ENCODE measurements at places on chromosomes 16 and 17.
A peak's percentile ranks its signal among the peaks of the same experiment; 100 is the strongest.

DNA sequence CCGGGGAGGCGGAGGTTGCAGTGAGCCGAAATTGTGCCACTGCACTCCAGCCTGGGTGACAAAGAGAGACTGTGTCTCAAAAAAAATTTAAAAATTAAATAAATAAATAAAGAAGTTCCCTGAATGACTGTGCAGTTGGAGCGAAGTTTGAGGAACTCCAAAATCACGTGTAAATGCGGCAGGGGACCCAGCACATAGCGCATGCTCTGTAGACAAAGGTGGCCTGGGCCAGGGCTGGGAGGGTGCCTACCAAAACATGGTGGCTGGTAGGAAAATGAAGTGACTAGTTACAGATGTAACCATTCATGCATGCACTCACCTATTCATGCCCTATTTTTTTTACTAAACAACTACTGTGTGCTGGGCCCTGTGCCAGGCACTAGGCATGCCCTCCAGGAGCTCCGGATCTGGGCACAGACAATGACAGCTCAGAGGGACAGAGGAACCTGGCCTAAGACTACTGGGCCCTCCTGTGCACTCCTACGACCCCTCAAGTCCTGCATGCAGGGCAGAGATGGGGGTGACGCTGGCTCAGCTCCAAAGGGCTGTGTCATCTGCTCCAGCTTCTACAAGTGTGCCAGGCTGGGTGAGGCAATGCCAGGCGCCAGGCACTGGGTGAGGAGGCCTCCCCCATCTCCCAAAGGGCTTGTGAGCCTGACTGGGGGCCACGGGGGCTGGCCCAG is 65.3 kb downstream of the RMI2 start:
- no peak for DNase-seq

DNA sequence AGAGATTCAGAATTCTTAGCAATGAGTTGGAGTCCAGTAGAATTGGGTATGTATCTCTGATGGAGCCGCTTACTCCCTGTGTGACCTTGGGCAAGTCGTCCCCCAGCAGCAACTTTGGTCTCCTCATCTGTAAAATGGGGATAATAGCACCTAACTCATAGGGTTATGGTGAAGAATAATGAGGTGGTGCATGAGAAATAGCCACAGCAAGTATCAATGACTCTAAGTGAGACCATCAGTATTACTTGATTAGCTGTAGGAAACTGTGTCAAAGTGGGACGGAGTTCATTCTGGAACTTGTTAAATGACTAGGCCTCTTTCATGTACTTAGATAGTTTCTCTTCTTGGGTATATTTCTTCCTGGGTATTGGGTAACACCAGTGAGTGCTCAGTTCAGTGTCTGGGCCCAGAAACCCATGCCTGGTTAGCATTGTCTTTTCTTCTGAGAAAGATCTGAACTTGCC is 6.4 kb downstream of the PRKCB start:
- DNase-seq, result peak; percentile 62

DNA sequence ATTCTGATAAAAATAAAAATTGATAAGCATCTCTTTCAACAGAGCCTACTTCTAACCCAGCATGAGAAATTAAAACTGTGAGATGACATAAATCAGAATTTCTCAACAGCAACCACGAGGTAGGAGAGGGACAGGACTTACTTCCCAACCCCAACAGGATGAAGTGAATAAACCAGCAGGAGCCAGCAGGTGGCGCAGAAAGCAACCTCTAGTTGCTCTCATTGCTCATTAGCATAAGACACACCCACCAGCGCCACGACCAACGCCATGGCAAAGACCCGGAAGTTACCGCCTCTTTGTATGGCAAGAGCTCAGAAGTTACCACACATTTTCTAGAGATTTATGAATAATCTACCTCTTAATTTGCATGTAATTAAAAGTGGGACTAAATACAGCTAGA is 189.4 kb upstream of the CDH8 start:
- DNase-seq, result peak; percentile 47

DNA sequence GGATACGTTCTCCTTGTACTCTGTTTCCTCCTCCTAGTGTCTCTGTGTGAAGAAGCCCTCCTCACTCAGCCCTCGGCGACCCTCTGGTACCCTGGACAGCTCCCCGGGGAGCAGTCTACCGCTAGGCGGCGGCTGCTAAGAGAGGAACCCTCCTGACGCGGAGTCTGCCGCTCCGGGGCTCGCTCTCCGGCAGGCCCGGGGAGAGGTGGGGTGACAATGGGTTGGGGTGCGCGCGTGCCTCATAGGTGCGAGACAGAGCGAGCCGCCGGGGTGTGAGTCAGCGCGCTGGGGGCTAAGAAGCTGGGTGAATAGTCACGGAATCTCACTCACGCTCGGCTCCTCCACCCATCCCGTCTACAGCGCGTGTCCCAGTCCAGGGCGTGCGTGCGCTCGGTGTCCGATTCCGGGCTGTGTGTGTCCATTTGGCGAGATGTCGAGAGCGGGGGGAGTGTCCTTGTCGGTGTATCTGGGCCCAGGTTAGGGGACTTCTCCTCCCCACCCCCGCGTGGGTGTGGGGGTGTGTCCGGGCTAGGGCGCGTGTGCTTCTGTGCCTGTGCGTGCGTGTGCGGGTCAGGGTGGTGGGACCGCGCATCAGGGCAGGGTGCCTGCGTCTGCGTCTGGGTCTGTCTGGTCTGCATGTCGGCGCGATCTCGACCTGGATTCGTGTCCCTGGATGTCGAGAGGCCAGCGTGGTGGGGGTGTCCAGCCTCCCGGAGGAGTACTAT is 577 bp upstream of the HS3ST2 start:
- peak; percentile 33 for DNase-seq

GRCh38 chr17:48045316-48046001 is 2.7 kb upstream of the NFE2L1 start:
- no peak for DNase-seq

- DNase-seq, result no peak
Measured at GRCh38 chr17:1031711-1032110, 34.8 kb downstream of the TIMM22 start.

- DNase-seq, result no peak
Measured at GRCh38 chr16:22220069-22220440, 14.0 kb downstream of the EEF2K start.

GRCh38 chr16:149024-149660 is 3.3 kb upstream of the HBZ start:
- DNase-seq, result no peak

- DNase-seq, result no peak
Measured at GRCh38 chr17:50935221-50935995, 69.3 kb upstream of the TOB1 start.

- DNase-seq, result no peak
Measured at GRCh38 chr16:89049484-89050118, 44.1 kb upstream of the ACSF3 start.

GRCh38 chr17:66952681-66953629 is 11.6 kb upstream of the CACNG4 start:
- DNase-seq, result no peak

- DNase-seq, result no peak
Measured at GRCh38 chr16:55487048-55487803, 8.2 kb downstream of the MMP2 start.

DNA sequence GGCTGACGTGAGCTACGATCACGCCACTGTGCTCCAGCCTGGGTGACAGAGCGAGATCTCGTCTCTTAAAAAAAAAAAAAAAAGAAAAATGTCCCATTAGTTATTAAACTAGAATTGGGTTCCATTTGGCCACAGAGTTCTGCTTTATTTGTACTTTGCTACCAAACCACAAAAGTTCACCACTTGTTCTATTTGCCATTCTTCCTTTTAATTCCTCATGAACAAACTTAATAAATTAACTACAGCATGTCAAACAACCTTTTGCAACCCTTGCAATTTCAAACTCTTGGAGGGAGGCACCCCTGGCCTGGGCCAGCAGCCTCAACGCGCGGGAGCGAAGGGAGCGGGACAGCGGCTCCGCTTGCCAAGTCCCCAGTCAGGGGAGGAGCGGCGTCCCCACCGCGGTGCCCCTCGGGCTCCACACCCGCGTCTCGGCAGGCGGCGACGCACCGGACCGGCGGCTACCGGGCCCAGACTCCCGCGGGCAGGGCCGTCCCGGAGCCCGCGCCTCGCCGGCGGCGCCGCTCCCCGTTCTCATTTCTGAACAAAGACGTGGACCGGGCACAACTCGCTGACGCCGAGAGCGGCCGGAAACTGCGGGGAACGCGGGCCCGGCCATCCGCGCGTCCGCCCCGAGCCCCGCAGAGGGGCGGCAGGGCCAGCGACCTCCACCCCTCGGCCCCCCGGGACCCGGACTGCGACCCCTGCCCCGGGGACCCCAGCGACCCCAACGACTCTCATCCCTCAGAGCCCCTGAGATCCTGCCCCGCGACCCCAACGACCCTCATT is 775 bp downstream of the CYTH1 start:
- peak; percentile 55 for DNase-seq

DNA sequence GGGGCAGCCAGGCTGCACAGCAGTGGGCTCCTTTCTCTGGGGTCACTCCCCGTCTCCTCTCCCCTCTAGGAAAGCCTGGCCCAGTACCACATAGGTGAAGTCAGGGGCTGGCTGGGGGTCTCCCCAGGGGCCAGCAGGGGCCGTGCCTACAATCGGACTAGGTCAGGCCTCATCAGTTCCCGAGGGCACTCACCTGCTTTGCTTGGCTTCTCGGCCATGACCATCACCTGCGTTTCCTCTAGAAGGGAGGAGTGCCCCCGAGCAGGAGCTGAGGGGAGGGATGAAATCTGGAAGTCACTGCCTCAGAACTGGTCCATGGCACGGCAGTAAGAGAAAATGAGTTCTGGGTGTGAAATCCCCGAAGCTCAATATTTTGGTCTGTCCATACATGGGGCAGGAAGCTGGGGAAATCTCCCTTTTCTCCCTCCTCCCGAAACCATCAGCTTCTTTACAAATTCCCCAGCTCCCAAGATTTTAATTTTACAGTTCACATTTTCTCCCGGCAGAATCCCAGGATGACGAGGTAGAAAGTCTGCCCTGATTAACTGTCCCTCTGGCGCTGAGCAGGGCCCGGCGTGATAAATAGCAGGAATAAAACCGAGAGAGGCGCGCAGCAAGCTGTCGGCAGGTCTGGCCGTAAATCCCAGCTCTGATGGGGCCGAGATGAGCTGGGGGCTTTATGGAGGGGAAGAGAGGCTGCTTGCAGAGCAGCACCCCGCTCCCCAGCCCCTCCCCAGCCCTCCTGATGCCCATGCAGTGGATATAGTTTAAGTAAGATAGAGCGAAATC is 172.1 kb downstream of the RBFOX3 start:
- DNase-seq, result no peak

DNA sequence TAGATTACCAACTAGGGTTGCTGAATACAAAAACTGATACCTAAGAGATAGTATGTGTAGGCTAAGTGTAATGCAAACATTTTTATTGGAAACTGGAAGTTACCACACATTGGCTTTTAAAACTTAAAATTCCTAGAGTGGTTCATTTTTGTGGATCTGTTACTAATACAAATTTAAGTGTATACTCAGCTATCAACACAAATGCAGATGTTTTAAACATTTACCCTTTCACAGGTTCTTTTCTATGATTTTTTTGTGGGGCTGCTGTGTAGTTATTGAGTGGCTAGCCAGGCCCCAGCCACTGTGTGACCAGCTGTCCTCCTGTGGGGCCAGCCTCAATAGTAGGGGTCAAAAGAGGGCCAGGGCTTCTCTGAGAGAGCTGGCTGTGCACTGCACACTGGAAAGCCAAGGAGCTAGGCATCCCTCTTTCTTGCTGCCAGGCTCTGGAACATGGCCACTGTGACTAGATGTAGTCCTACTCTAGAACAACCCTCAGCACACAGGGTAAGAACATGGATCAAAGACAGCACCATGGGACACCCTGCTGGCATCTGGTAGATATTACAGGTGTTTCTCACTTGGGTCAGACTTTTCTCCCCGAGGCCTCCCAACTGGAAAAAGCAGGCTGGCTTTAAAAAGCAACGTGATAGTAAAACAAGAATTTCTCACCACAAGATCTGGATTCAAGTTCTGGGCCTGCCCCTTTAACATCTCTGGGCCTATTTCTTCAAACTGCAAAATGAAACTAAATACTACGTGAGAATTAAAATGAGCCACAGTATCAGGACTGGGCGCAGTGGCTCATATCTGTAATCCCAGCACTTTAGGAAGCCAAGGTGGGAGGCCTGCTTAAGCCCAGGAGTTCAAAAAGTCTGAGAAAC is 7.3 kb upstream of the VEZF1 start:
- peak; percentile 67 for DNase-seq

DNA sequence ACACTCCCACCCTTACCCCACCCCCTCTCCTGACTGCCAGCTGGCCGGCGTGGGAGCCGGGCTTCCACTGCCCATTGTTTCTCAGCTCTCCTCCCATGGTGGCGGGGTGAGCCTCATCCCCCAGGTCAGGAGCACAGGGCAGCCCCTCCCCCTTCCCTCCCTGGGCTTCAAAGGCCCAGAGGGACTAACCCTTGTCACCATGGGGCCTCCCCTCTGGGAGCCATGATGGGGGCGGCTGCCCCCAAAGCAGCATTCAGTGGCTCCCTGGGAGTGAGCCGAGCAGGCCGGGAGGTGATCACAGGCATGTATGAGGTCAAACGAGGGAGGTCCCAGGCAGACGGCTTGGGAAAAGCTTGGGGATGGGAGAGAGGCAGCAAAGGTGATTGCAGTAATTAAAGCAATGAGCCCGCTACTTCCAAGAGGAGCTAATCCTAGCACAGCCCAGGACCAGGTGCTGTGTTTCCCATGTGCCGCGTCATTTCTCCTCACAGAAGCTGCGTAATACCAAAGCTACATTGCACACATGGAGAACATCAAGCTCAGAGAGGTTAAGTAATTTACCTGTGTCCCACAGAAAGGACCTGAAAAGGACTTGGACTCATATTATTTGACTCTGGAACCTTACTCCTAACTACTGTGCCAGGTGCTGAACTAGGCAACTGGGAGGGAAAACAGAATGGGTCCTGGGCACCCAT is 24.5 kb downstream of the CDK5RAP3 start:
- DNase-seq, result no peak

DNA sequence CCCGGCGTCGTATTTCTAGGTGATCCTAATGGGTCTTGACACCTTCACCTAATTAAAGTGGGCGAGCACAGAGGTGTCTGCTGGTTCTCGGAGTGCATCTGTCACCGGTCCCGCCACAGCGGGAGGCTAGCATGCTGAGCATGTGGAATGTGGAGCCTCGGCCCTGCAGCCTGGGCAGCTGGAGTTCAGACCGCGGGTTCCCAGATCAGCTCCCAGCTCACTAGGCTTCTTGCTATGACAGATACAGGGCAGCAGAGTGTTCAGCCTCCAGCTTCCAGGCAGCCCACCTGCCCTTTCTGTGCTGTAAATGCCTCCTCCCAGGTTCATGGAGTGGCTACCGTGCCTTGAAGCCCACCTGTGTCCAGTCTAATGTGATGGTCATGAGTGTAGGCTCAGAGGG is 166.7 kb downstream of the CPPED1 start:
- DNase-seq, result no peak

- DNase-seq, result no peak
Measured at GRCh38 chr16:78105517-78105916, 6.1 kb downstream of the WWOX start.

Measured in stimulated activated CD4-positive, alpha-beta T cell treated with anti-CD3 and anti-CD28 coated beads, Interleukin-1b, Interleukin-23, amount 100 ng/mL, for 48 hours (primary cell).